Colonic mucosa (tissue), 4 donors: ENCODE measurements at places on chromosomes 16 and 17.

- no peak for DNase-seq
Measured at GRCh38 chr16:69712914-69713581, 13.3 kb downstream of the NQO1 start.

DNA sequence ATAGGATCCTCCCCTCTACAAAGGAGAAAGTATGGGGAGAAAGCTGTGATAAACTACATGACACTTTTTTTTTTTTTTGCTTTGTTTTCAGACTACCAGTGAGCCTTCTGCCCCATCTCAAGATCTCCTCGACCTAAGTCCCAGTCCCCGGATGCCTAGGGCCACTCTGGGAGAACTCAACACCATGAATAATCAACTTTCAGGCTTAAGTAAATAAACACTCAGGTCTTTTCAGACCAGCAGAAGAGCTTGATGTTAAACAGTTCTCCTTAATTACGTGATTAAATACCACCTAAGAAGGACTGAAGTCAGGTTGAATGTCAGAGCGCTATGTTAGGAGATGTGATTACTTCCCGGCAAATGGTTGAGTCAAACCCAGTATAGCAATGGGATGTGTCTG, 31.4 kb downstream of the COX11 start:
- DNase-seq, result no peak

GRCh38 chr17:10628756-10629155, 28.4 kb downstream of the MYH3 start:
- no peak for DNase-seq

GRCh38 chr17:47785538-47786123, 36.0 kb downstream of the OSBPL7 start:
- DNase-seq, result no peak

GRCh38 chr16:12462426-12463280, 341.0 kb downstream of the CPPED1 start:
- DNase-seq, result no peak

GRCh38 chr17:676060-676700, 38.5 kb downstream of the VPS53 start:
- no peak for DNase-seq

DNA sequence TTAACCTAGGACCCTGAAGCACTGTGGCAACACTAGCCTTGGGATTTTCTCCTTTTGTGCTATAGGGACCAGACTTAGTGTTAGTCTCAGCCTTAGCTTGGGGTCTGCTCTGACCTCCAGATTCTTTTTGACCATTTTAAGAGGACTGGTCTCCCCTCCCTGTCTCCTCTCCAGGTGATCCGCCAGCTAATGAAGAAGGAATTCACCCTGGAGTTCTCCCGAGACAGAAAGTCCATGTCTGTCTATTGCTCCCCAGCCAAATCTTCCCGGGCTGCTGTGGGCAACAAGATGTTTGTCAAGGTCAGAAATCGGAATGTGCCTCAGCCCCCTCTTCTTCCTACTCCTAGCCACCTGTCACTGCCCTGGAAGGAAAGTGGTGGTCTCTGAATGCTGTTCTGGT, 19.5 kb downstream of the ATP2A1 start:
- DNase-seq, result no peak

GRCh38 chr17:40694584-40694983, 9.0 kb downstream of the KRT24 start:
- DNase-seq, result no peak

GRCh38 chr17:565521-565920, 149.1 kb downstream of the VPS53 start:
- DNase-seq, result no peak

DNA sequence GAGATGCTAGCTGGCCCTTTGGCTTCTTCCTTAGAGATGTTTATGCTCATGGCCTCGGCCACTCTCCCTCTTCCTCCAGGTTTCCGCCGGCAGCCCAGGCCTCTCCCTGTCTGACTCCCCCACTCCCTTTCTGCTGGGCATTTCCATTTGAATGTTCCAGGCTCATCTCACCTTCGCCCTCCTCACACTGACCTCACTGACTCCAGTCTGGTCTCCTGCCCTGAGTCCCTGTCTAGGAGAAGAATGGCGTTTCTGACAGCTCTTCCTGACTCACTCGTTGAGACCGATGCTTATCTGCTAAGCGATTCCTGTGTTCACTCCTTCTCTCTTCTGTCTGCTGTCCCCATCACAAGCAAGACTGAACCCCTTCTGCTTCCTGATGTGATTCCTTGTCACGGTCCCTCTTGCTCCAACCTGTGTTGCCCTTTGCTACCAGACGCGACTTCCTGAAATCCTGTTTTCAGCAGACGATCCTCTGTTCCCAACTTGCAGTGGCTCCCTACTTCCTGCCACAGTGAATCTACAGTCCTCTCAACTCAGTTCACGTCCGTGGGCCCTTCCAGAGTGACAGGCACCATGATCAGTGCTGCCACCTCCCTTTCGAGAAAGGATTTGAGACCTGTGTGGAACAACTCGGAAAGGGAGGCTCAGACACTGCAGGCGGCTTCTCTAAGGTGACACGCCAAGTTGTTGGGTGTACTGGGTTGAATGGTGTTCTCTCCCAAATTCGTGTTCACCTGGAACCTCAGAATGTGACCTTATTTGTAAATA, 176.4 kb downstream of the MSI2 start:
- DNase-seq, result no peak

DNA sequence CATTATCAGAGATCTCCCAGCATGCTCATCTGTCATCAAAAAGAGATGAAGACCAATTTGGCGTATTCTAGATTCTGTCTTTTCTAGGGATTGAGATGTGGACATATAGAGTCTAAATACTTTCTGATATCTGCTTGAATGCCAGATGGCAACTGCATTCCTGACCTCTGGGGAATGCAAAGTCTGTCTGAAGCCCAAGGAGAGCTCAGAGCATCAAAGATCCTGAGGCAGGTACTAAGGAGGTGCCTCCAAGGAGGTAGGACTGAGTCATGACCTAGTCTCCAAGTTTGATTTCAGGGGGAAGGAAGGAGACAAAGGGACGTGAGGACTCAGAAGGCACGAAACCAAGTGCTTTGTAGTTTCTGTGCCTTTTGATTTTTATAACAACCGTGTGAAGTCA, 448.4 kb downstream of the HS3ST3B1 start:
- DNase-seq, result no peak

DNA sequence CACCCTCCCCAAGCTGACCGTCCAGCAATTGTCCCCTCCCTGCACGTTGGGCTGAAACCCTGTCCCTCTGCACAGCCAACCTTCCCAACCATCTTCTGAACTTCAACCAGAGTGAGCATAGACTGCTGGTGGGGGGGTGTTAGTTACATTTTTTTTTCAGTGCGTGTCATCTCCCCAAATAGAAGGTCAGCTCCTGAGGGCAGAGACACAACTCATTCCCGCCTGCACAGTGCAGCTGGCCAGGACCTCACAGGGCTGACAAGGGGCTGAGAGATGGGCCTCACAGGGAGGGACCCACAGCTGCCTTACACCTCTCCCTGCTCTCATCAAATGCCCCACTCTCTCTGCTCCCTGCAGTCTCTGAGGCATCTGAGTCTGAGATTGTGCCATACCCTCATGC, 8.4 kb downstream of the SRL start:
- no peak for DNase-seq

DNA sequence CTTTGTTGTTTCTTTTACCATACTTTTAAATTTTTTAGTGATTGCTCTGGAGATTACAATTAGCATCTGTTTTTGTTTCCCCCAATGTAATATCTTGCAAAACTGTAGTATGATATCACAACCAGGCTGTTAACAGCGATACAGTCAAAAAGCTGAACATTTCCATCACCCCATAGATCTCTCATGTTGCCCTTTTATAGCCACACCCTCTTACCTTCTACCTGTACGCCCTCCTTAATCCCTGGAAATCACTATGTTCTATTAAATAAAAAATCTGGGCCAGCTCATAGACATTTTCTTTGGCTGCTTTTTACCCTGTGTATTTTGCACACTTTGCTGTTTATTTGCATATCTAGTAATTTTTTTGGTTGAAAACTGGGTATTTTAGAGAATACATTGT, 67.2 kb upstream of the NACA2 start:
- DNase-seq, result no peak

GRCh38 chr17:75838410-75838809, 5.8 kb downstream of the UNC13D start:
- no peak for DNase-seq

DNA sequence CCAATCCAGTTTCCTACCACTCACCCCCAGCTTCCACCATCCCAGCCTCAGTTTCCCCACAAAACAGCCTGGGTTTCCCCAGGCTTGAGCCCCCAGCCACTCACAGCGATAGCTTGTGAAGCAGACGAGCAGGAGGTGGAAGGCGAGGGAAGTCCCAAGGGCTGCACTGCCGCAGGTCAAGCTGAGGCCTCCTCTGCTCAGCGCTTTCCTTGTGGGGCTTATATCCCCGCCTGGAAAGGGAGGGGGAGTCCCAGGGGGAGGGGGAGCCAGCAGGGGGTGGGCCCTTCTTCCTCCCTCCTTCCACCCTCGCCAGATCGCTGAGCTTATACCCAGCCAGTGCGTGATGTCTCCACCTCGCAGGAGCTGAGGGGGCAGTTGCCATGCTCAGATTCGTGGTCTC, at the start of gene PYY:
Gene PYY, minus strand, starts transcription at position 195 of the 400 bp plus-strand sequence. CDS start 457 bp downstream, outside the sequence.
- no peak for DNase-seq

- no peak for DNase-seq
Measured at GRCh38 chr17:13400491-13400890, 201.2 kb downstream of the HS3ST3A1 start.

GRCh38 chr16:74582970-74583369, 23.9 kb downstream of the GLG1 start:
- no peak for DNase-seq

DNA sequence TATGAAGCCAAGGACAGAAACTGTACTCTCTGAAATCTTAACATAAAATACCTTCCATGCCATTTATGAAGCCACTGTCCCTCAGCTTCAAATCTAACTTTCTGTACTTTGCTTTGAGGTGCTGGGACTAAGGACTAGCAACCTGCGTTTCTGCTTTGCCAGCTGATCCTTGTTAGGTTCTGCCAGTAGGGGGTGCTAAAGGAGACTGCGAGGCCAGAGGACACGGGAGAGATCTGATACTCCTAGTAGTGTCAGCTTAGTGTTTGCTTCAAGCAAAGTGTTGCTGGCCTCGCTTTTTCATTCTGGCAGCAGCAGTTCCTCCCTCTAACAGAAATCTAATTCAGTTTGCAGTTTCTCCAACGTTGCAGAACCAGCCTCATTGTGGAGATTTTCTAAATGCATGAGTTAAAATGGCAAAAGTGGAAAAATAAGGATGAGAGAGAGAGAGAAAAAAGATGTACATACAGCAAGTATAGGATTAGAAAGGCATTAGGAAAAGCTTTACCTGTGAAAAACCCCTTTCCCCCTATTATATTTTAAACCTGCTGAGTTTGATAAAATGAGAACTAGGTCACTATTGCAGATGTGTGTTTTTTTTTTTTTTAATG, 297.5 kb downstream of the CA10 start:
- DNase-seq, result peak; percentile 72

DNA sequence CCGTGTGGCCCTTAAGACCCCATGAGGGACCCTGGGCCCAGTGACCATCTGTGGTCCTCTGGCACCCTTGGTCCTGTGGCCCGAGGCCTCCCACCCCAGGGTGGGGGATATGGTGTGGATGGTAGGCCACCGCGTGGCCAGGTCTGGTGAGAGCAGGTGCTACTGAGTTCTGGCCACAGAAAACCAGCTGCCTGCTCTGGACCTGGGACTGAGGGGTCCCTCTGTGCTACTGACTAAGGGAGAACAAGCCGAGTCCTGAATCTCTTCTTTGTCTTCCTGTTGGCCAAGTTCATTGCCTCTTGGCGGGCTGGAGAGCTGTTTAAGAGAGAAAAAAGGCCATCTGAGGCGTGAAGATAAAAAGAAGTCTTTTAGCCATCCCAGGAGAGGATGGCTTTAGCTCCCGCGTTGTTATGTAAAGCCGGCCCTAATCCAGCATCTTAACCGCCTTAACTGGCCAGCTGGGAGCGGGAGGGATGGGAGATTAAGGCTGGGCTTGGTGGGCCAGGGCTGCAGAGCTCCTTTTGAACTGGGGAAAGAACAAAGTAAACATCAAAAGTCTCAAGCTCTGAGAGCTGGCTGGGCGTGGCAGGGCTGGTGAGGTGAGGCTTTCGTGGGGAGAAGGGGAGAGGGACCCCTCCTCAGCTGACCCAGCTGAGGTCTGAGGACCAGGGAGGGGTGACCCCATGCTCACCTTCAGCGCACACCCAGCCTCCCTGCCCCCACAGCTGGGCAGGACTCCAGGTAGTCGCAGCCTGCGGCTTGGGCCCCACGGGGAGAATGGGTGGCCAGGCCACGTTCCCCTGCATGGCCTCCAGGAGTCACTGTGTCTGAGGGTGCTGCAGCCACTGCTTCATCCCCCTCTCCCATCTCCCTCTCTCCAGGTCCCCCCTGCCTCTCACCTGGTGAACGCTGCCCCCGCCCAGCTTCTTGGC, 62.4 kb downstream of the NKD1 start:
- no peak for DNase-seq

DNA sequence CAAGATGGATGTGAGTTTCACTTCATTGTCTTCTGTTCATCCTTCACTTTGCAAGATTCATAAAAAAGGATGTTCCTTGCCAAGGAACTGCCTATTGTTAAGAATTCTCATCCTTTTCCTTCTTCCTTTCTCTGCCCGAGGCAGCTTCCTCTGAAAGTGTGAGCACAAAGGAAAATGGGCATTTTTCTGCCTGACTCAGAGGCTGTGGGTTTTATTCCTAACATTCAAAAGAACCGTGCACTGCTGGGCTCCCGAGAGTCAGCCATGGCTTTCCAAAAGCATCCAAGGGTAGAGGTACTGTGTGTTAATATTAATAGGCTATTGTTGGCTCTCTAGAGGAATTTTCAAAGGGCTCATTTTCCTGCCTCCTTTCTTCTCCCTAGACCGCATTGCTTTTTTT, 289.4 kb downstream of the ABCC12 start:
- DNase-seq, result no peak

- DNase-seq, result peak; percentile 82
Measured at GRCh38 chr17:17538417-17539391, 42.5 kb upstream of the RASD1 start.

DNA sequence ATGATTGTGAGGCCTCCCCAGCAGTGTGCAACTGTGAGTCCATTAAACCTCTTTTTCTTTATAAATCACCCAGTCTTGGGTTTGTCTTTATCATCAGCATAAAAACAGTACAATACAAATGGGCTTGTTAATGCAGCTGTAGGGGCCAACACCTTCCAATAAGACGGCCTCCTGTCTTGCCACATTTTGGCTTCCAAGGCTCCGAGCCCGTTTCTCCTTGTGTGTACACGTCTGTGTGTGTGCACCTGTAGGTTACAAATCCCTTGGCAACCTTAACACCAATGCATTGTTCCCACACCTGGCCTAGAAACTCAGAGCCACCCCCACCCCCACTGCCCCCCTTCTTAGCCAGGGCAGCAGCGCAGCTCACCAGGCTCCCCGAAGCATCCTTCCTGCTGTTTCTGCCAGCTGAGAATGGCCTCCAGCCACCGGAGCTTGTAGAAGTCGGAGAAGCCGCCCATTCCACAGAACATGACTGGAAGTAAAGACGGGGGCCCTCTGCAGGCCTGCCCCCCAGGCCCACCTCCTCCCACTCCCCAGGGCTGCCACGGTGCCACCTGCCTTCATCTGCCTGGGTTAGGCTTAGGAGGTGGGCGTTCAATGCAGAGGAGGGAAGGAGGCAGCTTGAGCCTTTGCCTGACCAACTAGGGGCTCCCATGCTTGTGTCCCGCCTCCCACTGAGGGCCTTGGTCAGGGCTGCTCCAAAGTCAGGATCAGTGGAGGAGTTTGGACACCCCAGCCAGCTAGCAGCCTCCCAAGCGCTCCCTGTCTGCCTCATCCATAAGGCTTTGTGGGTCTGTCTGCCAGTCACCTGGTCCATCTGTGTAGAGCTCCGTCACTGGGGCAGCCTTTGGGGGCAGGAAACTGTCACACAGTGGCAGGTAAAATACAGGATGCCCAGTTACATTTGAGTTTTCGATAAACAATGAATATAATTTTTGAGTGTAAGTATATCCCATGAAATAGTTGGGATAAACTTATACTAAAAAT, 10.6 kb downstream of the C16orf89 start:
- DNase-seq, result no peak
